ENCODE measurements at places on chromosomes 3 and 15.

GRCh38 chr3:79351699-79352098 is 416.1 kb downstream of the ROBO1 start:
- DNase-seq, result no peak

- no peak for DNase-seq
Measured at GRCh38 chr15:77503240-77503639, 82.6 kb downstream of the HMG20A start.

GRCh38 chr3:161050935-161051334 is 54.2 kb downstream of the B3GALNT1 start:
- DNase-seq, result no peak

DNA sequence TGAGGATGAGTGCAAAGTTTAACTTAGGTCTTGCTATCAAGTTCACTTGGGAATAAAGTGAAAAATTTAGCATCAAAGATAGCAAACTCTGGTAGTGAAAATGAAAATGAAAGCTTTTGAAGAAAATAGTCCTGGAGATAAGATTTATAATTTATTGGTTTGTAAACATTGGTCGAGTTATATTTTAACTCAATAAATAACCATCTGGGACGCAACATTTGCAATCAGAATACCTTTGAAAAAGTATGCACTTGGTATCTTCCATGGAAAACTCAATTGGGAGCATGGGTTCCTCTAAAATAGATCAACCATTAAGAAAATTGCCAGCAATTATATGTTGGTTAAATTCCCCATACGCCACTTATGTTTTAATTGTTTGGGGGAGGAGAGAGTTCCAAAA is 209.5 kb downstream of the NAALADL2 start:
- DNase-seq, result no peak

DNA sequence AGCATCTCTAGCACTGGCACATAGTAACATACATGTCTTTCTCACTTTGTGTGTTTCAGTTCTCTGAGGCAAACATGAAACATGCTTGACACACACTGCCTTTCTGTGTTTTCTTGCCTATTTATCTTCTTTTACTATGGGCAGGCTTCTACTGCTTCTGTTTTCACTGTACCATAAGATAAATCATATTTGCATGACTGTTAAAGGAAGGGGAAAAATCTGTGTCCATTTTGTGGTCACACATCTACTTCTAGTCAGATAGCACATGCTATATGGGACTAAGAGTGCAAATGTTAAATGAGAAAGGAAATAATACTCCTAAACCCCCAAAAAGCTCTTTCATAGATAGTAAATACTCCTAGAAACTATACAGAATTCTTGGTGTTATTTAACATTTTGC is 386.4 kb downstream of the ZBTB20 start:
- no peak for DNase-seq

DNA sequence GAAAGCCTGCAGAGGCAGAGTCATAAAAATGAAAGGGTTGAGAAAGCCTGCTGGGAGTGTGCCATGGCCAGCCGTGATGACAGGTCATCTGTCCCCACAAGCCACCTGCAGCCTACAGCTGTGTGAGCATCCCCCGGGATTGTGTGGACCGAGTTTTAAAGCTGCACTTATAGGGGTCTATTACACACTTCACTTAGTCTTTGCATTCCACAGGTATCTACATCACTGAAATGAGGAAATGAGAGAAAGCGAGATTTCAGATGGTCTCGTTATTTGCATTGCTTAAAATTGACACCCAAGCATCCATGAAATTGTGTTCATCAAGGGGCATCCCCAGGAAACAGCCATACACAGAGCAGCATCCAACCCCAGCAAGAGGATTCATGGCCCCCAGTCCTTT is 137.6 kb upstream of the TRIM42 start:
- DNase-seq, result no peak

- no peak for DNase-seq
Measured at GRCh38 chr15:48974882-48975281, 11.2 kb upstream of the SHC4 start.

- DNase-seq, result no peak
Measured at GRCh38 chr15:79243723-79244122, 38.8 kb upstream of the ANKRD34C start.
